ENCODE measurements at places on chromosomes 11 and 22. TPM values are rescaled to one million over a fixed set of nuclear protein-coding genes. Genes with fewer than 3 reads are reported as not detected.

DNA sequence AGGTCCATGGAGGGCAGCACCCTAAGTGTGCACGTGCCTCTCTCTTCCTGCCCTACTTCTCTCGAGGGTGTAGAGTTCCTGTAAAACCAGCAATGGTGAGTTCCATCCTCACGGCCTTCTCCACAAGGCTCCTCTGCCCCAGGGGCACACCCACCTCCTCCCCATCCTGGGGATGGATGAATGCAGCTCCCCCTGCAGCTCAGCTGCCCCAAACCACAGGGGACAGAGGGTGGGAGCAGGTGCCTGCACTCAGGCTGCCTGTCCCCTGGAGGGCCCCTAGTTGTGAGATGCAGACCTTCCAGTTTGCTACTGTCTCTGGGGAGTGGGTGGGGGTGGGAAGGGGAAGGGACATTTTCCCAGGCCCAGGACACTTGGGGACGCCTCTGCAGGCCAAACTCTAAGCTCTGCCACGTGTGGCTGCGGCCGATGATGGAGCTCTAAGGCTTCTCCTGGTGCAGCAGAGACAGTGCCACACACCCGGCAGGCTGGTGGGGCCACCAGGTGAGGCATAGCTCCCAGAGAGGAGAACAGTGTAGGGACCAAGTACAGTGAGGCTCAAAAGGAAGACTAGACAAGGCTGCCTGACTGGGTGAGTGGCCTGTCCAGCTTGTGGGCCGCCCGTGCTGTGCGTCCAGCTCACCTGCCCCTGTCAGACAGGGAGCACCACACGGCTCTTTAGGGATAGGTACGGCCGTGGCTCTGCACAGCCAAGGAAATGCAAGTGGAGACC is 540.9 kb downstream of the TBC1D22A start:
- no peak for DNase-seq

DNA sequence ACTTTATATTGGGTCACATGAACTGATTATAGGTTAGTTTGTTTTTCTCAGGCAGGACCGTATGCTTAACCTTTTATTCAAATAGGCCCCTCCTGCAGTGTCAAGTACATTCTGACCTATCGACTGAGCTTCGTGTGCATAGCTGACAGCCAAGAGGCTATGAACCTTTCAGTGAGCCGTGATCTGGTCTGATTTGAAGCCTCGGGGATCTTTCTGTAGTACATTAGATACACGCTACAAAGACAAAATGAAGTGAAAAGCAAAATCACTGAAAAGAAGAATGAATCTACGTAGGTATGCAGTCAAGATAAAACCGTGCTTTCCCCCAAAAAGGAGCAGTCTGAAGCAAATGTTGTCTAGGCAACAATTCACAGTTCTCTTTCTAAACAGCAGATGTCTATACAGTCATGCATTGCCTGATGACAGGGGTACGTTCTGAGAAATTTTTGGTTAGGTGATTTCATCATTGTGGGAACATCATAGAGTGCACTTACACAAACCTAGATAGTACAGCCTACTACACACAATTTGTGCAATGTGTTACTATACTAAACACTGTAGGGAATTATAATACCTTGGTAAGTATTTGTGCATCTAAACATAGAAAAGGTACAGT is 18.1 kb downstream of the JHY start:
- DNase-seq: no peak

DNA sequence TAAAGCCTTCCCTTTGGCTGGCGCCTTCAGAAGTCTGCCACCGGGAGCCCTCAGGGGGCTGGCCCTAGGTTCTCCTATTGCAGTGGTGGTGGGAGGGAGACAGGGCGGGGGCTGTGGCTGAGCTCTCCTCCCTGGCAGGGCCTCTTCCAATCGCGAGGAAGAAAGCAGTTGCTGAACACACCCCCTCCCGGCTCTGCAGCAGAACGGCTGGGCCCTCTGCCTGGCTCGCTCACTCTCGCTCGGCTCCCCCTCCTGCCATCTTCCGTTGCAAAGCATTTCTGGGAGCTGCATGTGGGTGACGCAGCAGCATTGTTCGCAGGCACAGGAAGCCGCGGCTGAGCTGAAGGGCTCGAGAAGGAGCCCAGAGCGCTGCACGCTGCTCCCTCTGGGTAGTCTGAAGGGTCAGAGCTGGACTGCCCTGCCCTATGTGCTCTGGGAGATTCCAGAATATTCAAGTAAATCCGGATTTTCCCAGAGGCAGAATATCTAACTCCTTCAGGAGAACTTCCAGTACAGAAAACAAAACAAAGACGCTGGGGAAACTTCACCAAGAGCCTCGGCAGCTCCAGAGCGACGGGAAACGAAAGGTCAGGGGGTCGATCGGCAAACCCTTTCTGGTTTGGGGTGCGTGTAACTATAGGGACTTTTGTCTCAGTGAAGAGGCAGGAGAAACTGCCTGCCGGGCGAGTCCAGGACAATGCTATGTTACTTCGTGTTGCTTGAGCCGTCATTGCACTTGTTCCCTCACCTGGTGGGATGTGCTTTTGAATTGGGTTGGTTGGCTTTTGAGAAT is 26.3 kb upstream of the GRK2 start:
- peak; percentile 100 for DNase-seq

DNA sequence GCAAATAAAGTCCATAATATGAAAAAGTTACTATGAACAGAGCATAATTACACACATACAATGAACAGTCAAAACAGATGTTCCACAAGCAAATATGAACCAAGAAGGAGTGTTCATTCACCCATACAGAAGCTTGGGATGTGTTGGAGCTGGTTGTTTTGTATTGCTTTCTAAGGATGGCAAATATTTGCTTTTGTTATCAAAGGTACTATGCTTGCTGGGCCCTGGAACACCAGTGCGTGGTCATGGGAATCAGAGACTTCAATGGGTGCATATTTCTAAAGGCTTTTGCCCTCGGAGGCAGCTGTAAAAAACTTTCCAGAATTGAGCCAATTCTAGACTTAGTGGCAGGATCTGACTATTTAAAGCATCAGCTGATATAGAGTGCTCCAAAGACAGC is 85.1 kb downstream of the BARX2 start:
- no peak for DNase-seq

The OR4P4 gene
- total RNA-seq: not detected

Measured in H9 (cell line).